A549 treated with RU486 at 1 μM for 4 hours (cell line): ENCODE measurements at places on chromosomes 6 and 20. TPM values are rescaled to one million over a fixed set of nuclear protein-coding genes. Genes with fewer than 3 reads are reported as not detected.

NOX3 gene
- not detected in 5 replicates for total RNA-seq

STK35 gene
- total RNA-seq = 12.4 to 13.2 TPM (median 12.8 TPM) in 5 replicates

SRF gene
- total RNA-seq = 12.3 to 18.7 TPM (median 17.9 TPM) in 5 replicates

BLCAP gene
- 41.4 to 53.5 TPM (median 49.9 TPM) in 5 replicates for total RNA-seq

HLA-DMA gene
- total RNA-seq = 2.7 to 3.1 TPM (median 3.0 TPM) in 5 replicates

RIPK1 gene
- 12.1 to 15.3 TPM (median 12.7 TPM) in 5 replicates for total RNA-seq

FOXQ1 gene
- 3.5 to 7.5 TPM (median 6.7 TPM) in 5 replicates for total RNA-seq

COL9A1 gene
- total RNA-seq = not detected in 5 replicates

LY6G6F gene
- total RNA-seq = not detected in 5 replicates

FAM184A gene
- total RNA-seq = 0.07 TPM in 1 of 5 replicates, not detected in the others

SLC17A9 gene
- 0.02 to 0.43 TPM (median 0.25 TPM) in 3 of 5 replicates, not detected in the others for total RNA-seq

OLIG3 gene
- total RNA-seq = not detected in 5 replicates

FAXC gene
- total RNA-seq = 5.1 to 7.1 TPM (median 6.7 TPM) in 5 replicates

FRK gene
- total RNA-seq = 0.71 to 1.7 TPM (median 1.5 TPM) in 5 replicates

LPA gene
- 0.09 to 0.10 TPM in 2 of 5 replicates, not detected in the others for total RNA-seq

GNAS-AS1 gene
- not detected in 5 replicates for total RNA-seq

BHLHE23 gene
- not detected in 5 replicates for total RNA-seq

NDRG3 gene
- total RNA-seq = 21.4 to 22.9 TPM (median 22.0 TPM) in 5 replicates

GJA1 gene
- 50.3 to 83.3 TPM (median 81.3 TPM) in 5 replicates for total RNA-seq

MMP24 gene
- 15.4 to 20.7 TPM (median 20.1 TPM) in 5 replicates for total RNA-seq

CST2 gene
- 0.23 to 0.53 TPM (median 0.38 TPM) in 3 of 5 replicates, not detected in the others for total RNA-seq

TMEM244 gene
- total RNA-seq = not detected in 5 replicates

MAVS gene
- total RNA-seq = 16.5 to 23.1 TPM (median 20.1 TPM) in 5 replicates

PDE10A gene
- total RNA-seq = 29.1 to 34.8 TPM (median 33.0 TPM) in 5 replicates

CD24 gene
- total RNA-seq = 180 to 282 TPM (median 255 TPM) in 5 replicates

PBOV1 gene
- not detected in 5 replicates for total RNA-seq

SLC24A3 gene
- total RNA-seq = 0.03 TPM in 2 of 5 replicates, not detected in the others

RBCK1 gene
- total RNA-seq = 101 to 145 TPM (median 138 TPM) in 5 replicates

PAK5 gene
- total RNA-seq = not detected in 5 replicates

SAYSD1 gene
- total RNA-seq = 5.6 to 6.9 TPM (median 6.1 TPM) in 5 replicates

DOK5 gene
- not detected in 5 replicates for total RNA-seq

PPIL6 gene
- total RNA-seq = 1.5 to 3.1 TPM (median 2.6 TPM) in 5 replicates

GINS1 gene
- total RNA-seq = 21.7 to 35.7 TPM (median 34.4 TPM) in 5 replicates

CCN5 gene
- 22.0 to 38.0 TPM (median 23.7 TPM) in 5 replicates for total RNA-seq

OVOL2 gene
- 0.16 to 0.43 TPM (median 0.19 TPM) in 4 of 5 replicates, not detected in the other for total RNA-seq

RSPH4A gene
- total RNA-seq = 0.15 to 0.39 TPM (median 0.18 TPM) in 5 replicates

SULF2 gene
- 20.7 to 25.8 TPM (median 21.3 TPM) in 5 replicates for total RNA-seq

EYA4 gene
- total RNA-seq = 8.5 to 11.9 TPM (median 11.0 TPM) in 5 replicates

EMILIN3 gene
- total RNA-seq = 0.25 to 0.49 TPM (median 0.40 TPM) in 5 replicates

RPS21 gene
- 2,577 to 3,032 TPM (median 2,708 TPM) in 5 replicates for total RNA-seq

B3GALT4 gene
- 0.30 to 0.75 TPM (median 0.53 TPM) in 5 replicates for total RNA-seq

ELOVL2 gene
- total RNA-seq = 3.7 to 7.6 TPM (median 7.6 TPM) in 5 replicates

SPATS1 gene
- not detected in 5 replicates for total RNA-seq

NR2E1 gene
- 0.03 TPM in 1 of 5 replicates, not detected in the others for total RNA-seq

C4A gene
- total RNA-seq = 0.50 to 1.7 TPM (median 0.99 TPM) in 5 replicates

CST5 gene
- total RNA-seq = not detected in 5 replicates

RAMACL gene
- 0.09 to 0.18 TPM in 2 of 5 replicates, not detected in the others for total RNA-seq
